ENCODE measurements at places on chromosomes 2 and 18.

GRCh38 chr2:204299766-204300165 lies 245.5 kb upstream of the PARD3B start:
- no peak for DNase-seq

GRCh38 chr2:3115301-3116042 lies 262.1 kb downstream of the EIPR1 start:
- DNase-seq, result no peak

- no peak for DNase-seq
Measured at GRCh38 chr2:38039121-38039910, 36.6 kb downstream of the CYP1B1 start.

- DNase-seq, result no peak
Measured at GRCh38 chr2:48525269-48525943, 4.5 kb upstream of the STON1 start.

DNA sequence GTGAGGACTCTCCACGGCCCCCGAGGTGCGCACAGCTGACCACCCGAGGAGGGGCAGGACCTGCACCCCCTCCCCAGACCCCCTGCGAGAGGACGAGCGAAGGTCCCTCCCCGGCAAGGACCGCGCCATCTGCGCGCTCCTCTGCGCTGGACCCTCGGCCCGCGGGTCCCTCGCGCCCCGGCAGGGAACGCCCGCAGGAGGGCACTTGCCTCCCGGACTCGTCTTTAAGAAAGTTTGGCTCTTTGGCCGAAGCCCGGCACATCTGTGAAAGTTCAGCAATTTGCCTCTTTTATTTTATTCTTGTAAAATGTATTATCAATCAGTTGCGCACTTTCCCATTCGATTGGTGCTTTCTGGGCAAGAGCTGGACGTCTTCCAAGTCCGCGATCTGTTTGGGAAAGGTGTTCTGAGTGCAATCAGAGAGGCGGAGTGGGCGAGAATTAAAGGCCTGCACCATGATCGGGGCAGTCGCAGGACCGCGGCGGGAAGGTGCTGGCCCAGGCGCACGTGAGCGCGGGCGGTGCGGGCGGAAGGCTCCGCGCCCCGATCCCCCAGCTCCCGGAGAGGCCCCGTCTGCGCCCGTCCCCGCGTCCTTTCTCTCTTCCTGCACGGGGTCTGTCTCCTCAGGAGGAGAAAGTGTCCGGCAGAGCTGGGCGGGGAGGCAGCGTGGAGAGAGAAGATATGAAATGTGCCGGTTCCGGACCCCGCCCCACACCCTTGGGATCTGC lies 1.6 kb upstream of the ALKAL2 start:
- DNase-seq, result peak; percentile 27

- no peak for DNase-seq
Measured at GRCh38 chr2:220845766-220846273, 726.3 kb downstream of the EPHA4 start.
